ENCODE measurements at places on chromosomes 12 and 14. TPM values are rescaled to one million over a fixed set of nuclear protein-coding genes. Genes with fewer than 3 reads are reported as not detected.

Gene NANOG
- 0.22 TPM for total RNA-seq

Gene TAS2R30
- total RNA-seq, result 1.5 TPM

Gene RHEBL1
- 2.8 TPM for total RNA-seq

Gene MAP1LC3B2
- total RNA-seq, result 4.7 TPM

Gene KRT6A
- total RNA-seq, result 0.66 TPM

Gene KLRC1
- not detected for total RNA-seq

Gene SMCO2
- total RNA-seq, result not detected

Gene MYH6
- total RNA-seq, result not detected

DNA sequence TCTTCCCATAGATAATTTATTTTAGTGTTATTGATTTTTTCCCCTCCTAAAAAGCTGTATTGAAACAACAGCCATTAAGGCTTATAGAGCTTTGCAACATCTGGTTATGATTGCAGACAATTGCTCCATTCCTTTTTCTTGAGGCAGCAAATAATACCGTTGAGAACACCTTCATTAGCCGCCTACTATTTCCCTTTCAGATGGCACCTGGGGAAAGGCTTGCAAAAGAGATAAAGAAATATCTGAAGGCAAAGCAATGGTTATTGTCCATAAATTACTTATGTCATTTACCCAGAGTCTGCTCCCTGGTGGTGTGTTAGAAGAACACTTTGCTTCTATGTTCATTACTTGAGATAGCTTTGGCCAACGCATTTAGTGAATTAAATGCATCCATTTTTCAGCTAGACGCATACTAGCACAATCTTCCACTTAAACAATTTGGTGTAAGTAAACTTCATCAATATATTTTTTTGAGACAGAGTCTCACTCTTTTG is 377.8 kb downstream of the KCNH5 start:
- DNase-seq, result no peak

GRCh38 chr12:113334786-113335539 is at the start of gene SLC8B1:
Gene SLC8B1, minus strand, starts transcription at chr12:113335109. Its CDS starts 2,231 bp downstream, at chr12:113332878.
- DNase-seq, result no peak

- DNase-seq, result no peak
These were observed 125.2 kb upstream of the PARP11 start for GRCh38 chr12:3998397-3998796.

DNA sequence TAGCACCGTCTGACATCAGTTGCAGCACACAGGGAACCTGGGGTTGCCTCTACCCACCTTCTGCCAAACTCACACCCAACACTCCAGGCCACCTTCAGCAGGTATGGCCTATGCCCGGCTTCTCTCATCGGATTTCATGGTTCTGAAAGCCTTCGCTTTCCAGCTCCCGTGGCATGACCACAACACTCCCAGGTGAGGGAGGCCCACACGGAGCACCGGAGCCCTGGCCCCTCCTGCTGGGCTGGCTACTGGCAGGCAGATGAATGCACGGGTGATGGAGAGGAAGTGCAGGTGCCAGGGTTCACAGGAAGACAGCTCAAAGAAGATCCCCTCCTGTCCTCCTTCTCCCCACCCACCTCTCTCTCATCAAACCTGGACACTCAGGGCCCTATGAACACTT is 37.2 kb downstream of the CACNA2D4 start:
- no peak for DNase-seq

DNA sequence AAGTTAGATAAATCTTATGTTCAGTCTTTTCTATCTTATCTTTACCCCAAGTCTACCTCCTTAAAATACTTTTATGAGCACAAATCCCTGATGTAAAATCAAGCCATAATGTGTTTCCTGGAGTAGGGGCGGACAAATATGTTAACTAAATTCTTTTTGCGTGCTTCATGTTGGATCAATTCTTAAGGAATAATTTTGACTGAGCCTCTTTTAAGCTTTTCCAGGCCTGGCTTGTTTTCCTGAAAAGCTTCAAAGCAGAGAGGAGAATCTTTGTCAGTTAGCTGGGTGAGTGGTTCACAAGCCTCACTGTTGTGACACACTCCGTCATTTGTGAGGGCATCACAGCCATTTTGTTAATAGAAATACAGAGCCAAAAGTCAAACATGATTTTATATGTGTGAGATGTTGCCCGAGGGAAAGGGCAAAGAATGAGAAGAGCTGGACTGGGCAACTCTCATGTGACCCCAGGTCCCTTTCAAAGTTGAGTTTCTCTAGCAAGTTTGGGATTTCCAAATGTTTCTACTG is 468.9 kb downstream of the RGS6 start:
- no peak for DNase-seq

DNA sequence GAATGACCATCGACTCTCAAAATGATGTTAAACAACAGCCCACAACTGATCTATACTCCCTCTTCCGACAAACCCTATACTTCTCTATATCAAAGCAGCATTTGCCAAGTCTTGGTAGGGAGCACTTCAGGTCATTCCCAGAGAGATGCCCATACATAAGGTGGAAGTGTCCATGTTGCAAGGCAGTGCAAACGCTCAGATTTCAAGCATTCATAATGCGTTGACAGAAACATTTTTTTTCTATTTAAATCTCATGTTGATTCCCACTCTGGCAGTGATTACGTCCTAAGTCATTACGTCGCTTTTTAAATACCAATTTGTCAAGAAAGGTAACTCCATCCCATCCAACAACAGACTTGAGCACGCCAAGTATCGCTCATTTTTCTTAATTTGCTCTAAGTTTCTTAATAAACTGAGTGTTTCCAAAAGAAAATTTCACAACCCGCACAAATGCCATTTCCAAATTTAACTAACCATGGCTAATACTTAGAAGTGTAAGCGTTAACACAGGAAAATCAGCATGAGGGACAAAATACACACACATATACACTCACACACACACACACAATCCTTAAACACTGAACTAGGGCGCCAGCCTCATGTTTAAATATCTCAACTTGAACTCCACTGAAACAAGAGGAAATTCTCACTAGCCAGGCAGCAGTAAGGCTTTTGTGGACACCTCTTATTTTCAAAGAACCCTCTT is 1.1 kb downstream of the GXYLT1 start:
- no peak for DNase-seq

DNA sequence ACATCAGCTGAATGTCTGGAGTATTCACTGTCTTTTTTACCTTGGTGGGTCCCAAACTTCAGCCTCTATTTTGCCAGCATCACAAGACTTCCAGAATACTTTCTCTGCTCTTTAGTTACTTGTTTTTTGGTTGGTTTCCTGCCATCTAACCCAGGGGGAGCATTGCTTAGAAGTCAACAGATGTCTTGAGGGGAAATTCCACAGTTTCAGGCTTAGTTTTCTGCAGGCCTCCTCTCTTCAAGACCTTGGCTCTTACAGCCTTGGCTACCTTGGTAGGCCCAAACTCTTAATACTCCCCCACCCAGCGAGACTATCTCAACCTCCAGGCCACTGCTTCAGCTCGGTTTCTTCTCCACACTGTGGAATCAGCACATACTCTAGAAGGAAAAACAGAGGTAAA is 41.7 kb downstream of the NEDD1 start:
- no peak for DNase-seq

GRCh38 chr12:130826151-130826801 is 12.8 kb downstream of the STX2 start:
- no peak for DNase-seq

DNA sequence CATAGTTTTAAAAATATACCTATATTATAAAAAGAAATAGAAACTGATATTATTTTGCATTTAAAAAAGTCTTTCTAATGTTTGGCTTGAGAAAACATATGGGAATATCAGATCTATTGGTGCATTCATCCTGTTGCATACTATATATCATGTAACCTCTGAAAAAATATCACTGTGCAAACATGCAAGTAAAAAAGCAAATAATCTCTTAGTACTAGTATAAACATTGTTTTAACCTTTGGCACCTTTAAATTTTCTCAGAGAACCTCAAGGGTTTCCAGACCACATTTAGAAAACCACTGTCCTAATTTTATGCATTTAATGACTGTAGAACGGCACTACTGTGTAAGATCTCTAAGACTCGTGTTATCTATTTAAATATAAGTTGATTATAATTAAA is 416.8 kb downstream of the LRFN5 start:
- DNase-seq, result no peak

DNA sequence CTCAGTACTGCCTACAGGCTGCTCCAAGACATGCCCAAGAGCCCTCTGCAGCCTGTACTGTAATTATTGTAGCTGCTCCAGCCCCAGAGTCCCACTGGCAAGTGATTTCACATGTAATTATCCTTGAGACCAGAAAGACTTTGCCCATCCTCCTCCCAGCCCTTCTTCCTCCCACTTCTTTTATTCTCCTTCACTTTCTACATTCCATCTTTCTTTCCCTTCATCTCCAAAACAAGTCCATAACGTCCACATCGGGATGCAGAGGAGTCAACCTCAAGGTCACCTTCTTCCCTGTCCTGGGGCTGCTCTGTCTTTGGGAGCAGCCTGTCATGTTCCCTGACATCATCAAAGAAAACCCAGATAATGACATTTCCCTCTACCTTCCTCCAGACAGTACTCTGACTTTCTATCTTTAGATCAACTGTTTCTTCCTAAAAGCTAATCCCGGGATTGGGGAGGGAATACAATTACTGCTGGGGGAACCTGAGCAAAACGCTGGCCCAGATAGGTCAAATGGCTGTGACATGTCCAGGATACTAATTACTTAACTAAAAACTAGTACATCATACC is 39.1 kb downstream of the SLC8A3 start:
- no peak for DNase-seq

DNA sequence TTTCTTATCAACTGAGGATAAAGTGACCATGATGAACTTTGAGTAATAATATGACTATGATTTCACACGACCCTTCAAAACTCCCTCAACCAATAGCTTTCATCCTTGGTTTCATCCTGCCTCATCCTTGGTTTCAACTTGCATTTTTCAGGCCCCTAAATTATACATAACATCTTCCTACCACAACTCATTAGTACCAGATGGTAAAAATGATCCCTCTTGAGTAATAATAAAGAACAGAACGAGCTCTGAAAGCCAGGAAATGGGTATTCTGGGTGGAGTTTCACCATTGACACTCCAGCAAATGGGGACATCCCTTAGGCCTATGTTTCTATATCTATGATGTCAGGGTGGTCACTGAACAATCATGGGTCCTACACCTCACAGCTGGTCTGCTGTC is 72.1 kb upstream of the LMNTD1 start:
- no peak for DNase-seq

DNA sequence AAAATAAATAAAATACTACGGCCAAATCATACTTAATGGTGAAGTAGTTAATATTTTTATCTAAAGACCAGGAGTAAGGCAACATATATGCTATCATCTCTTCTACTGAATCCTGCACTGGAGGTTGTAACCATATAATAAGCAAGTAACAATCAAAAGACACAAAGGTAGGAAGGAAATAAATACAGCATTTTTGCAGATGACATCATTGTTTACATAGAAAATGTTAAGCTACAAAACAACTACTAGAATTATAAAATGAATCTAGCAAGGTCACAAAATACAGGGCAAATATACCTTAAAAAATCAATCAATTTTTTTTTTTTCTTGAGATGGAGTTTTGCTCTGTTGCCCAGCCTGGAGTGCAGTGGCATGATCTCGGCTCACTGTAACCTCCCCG is 51.6 kb upstream of the BDKRB2 start:
- DNase-seq, result no peak

DNA sequence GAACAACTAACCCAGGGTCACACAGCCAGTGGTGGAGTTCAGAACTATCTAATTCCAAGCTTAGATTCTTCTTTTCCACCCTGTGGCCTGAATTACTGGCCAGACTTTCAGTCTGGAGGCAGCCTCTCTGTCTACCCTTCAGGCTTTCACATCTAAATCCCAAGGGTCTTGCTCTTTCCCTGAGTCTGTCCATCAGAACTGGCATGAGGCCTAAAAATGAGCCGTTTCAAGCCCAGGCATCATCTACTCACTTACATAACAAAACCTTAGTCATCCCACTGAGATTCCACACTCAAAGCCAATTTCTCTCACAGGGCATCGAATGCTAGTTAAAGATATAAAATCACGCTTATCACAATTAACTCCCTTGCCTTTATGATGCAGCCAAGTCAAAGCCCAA is 1.3 kb upstream of the PTGDR start:
- no peak for DNase-seq

DNA sequence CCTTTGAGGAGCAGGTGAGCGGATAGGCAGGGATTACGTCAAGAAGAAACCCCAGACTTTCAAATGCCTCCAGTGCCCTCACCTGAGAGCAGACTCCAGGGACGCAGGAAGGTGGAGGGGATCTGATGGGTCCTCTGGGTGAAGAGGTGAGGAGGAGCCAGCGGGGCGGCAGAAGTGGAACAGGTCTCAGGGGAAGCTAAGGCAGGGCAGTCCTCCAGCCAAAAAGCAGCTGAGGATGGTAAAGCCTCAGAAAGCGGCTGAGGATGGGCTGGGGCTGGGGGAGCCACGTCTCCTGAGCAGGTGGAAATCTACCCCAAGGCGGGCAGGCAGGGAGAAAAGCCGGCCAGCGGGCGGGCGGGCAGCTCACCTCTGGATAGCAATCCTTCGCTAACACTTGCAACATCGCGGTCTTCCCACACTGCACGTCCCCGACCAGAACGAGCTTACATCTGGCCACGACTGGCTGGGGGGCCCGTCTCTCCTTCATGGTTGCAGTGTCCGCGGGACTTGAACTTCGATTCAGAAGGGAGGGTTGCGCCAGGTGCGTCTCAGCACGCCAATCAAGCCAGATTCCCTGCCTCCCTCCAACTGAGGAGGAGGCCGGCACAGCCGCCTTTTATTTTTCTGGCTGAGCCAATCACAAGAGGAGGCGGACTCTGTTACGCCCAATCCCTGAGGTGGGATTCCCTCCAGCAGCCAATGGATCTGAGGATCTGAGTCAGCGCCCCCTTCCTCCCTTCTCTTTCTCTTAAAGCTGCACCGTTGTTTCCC is at the start of gene RND1:
TSS of gene RND1 (minus strand) at position 590 of the 771 bp plus-strand sequence. CDS start at position 487, 103 bp downstream.
- peak; percentile 89 for DNase-seq

All from HCT116 (cell line).